Effector memory CD8-positive, alpha-beta T cell (primary cell): ENCODE measurements at places on chromosomes 7 and 10.

- no peak for DNase-seq
Observed at GRCh38 chr10:19946791-19947190, 130.6 kb downstream of the PLXDC2 start.

DNA sequence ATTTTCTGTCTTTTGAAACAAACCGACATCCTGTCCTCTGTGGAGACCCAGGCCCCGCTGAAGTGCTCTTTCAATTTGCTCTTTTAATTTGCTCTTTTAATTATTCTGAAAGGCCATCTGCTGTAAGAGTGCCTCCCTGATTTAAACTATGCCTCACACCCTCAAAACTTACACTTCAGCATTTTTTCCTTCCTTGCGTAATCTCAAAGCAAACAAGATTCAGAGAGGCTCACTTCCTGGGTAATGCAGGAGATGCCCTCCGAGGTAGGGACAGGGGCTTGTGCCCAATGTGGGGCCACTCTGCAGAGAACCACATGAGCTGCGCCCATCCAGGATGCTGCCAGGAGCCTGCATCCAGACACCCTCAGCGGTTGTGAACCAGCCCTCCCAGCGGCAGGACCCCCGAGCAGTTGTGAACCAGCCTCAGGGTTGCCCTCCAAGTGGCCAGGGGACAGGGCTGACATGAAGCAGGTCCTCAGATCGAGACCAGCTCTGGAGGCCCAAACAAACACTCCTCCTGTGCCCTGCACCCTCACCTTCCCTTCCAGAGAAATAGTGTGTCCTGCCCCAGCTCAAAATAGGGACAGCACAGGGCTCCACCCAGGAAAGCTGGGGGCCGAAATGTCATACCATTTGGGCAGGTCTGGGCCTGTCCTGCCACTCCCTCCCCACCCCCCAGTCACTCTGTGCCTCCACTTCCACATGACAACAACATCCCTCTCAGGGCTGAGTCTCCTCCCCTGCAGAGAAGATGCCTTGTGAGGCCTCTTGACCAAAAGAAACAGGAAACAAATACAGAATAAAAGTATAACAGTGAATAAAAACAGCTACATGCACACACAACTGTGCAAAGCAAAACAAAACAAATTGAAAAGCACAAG lies 190.4 kb downstream of the PTPRN2 start:
- DNase-seq, result no peak

GRCh38 chr7:12064586-12065127 lies 146.4 kb upstream of the TMEM106B start:
- no peak for DNase-seq

DNA sequence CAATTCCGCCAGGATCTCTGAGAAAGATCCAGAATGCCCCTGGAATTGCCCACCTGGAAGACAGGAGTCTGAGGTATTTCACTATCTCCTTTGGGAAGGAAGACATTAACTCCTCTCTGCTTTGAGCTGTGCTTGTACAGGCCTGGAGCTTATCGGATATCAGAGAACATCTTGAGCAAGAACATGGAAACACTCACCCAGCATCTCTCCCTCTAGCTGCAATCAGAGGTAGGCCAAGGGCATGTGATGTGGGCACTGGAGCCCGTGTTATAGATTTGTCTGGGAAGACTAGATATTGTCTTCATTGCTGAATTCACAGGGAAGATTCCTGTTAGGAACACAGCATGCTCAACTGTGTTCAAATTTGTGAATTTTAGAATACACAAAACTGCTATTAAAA lies 233.9 kb downstream of the PHF14 start:
- no peak for DNase-seq

DNA sequence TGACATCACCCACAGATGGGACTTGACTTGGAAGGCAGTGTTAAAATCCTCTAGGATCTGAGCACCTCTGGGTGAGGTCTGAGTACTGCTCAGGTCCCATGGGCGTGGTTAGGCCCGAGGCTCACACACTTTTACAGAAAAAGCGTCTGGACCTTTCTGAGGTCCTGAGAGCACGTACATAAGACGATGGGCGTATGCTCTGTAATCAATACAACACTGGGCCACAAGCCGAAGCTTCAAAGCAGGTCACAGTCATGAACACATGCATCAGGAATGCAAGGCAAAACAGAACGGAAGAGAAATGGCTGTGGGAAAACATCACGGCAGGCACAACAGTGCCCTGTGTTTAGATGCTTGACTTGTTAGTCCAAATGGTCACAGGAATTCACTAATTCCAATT lies 112.2 kb downstream of the LARP4B start:
- DNase-seq, result no peak
